ENCODE measurements at places on chromosomes 16 and 17.

DNA sequence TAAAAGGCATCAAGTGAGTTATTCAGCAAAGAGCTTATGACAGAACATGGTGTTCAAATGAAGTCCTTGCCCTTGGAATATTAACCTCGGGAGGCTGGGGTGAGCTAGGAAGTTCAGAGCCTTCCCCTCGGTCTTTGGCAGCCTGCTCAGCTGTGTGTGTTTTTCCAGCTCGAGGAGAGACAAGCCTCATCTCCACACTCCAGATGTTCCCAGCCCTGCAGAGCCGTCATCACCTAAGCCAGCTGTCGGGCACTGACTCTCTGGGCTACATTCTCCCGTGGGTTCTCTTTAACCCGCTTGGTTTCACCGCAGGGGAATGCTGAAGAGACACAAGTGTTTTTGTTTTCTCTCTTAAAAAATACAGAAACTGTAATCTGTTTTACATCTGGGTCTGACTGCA lies 47.1 kb downstream of the IRX3 start:
- DNase-seq = no peak

DNA sequence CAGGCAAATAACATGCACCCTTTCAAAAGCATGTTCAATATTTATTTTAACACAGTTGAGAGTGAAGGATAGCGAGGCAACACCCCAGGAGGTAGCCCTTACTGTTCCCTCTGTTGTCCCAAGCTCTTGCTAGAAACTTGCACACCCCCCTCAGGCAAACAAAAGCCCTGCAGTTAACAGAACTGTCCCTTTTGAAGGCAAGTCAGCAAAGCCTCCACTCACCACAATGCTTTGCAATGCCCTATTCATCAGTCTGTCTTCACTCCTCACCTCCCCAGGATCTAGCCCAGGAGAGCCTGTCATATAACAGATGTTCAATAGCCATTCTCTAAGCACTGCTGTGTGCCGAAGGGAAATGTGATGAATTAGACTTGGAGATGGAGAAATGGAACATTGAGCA lies 3.5 kb upstream of the CNEP1R1 start:
- DNase-seq = no peak

DNA sequence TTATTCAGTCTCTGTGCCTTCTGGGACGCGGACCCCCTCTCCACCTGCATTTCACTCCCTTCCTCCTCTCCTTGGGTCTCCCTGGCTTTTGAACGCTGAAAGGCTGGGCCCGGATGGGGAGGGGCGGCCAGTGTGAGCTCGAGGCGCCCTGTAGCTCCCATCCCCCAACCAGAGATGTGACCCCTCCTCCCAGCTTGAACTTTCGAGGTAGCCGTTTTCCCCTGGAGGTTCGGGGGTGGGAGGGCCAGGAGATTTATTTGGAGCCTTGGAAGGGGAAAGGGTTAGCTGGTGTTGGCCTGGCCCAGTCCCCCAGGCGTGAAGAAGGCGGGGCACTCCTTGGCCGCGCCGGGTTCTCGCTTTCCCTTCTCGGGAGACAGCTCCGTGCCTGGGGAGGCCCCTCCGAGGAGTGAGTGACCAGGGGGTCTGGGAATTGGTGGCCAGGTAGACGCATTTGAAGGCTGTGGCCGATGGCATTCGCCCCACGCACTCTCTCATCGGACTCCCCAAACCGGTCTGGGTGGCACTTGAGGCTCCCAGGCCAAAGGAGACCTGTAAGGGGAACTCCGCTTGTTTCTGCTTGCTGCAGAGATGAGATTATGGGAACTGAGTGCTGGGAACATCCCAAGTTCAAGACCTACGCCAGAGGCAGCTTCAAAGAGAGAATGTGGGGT lies 942 bp downstream of the LDAF1 start:
- DNase-seq = no peak

DNA sequence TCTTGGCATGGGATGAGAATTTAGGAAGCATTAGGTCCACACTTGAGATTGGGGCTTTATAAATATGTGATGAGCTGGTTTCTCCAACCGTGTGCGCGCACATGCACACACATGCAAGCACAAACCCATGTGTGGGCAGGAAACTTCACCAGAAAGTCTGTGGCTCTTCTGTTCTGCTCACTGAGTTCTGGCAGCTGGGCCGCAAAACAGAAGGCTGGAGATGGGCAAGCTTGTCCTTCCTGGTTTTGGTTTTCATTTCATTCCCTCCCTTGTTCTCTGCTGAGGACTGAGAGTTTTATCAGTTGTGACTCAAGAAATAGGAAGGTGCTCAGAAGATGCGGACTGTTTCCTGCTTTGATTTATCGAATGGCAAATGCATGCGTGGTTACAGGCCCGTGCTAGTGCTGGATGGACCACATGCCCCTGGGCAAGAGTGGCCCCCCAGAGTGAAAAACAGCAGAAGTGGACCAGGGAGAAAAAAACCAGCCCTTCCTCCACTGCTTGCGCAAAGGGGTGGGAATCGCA lies 14.1 kb downstream of the MAP3K14 start:
- no peak for DNase-seq

GRCh38 chr16:84643674-84644073 lies 4.6 kb upstream of the KLHL36 start:
- DNase-seq = no peak

GRCh38 chr17:68290268-68290954 lies 516 bp downstream of the SLC16A6 start:
- peak; percentile 18 for DNase-seq

DNA sequence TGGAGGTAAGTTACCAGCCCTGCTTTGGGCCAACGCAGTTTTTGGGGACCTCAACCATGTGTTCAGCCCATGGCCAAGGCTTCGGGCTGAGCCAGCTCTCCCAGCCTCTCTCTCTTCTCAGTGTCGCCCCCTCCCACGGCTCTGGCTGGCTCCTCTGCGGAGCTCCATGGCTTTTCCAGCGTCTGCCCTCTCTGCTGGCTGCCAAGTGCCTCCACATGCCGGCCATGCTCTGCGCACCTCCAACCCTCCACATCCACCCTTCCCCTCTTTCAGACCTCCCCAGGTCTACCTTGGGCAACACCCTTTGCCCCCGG lies 23.2 kb downstream of the COTL1 start:
- DNase-seq = no peak

DNA sequence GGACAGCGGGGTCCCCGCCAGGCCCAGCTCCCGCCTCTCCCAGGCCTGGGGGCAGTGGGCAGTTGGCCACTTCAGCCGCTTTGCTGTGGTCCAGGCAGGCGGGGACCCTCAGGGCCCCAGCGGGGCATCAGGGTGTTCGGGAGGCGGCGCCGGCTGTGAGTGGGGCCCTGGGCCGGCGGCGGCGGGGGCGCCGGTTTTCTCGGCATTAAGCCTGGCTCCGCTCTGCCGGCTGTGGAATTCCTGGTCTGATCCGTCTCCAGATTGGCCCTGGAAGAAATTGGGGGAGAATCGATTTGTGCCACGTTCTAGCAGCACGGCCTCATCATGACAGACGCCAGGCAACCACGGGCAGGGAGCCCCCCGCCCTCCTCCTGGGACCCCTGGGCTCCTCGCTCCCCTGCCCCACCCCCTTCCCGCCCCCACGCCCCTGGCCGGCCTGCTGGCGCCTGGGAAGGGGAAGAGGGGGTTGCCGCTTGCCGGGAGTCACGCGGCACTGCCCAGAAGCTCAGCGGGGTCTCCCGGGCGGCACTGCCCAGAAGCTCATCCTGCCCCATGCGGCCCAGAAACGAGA lies 28.6 kb upstream of the SSTR5 start:
- no peak for DNase-seq

DNA sequence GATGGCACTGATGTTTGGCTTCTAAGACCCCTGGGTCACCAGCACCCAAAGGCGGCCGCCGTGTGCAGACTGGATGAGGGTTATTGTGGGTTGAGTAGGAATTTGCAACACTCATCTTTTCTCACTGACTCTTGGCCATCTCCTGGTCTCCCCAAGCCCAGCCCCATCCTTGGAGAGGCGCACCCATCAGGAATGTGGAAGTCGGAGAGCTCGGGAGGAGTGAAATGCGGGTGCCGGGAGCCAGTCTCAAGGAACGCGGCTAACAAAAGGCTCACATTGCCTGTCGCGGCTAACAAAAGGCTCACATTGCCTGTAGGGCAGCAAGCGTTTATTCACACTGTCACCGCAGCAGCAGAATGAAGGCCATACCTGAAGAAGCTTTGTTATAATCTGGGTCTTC lies 248.6 kb downstream of the FOXL1 start:
- no peak for DNase-seq

GRCh38 chr17:15038656-15039055 lies 226.5 kb downstream of the PMP22 start:
- no peak for DNase-seq

- no peak for DNase-seq
Measured at GRCh38 chr17:43935926-43936261, 6.4 kb downstream of the PPY start.

DNA sequence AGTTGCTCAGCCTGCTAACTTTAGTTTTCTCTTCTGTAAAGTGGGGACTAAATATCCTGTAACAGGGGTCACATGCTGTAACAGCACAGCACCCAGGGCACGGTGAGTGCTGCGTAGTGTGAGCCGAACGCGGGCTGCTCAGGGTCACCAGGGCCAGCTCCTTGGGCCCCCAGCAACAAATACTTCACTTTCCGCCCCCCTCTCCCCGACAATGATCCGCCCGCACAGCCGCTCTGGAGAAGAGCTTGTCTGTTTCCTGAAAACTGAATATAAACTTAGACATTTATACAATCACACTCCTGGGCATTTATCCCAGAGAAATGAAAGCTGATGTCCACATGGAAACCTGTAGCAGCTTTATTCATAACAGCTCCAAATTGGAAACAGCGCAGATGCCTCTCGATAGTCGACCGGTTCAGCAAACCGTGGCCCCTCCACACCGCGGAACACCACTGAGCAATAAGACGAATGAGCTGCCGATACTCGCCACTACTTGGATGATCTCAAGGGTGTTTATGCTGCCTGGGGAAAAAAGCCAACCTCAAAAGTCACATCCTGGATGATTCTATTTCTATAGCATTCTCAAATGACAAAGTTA lies 267.2 kb downstream of the PARN start:
- no peak for DNase-seq

DNA sequence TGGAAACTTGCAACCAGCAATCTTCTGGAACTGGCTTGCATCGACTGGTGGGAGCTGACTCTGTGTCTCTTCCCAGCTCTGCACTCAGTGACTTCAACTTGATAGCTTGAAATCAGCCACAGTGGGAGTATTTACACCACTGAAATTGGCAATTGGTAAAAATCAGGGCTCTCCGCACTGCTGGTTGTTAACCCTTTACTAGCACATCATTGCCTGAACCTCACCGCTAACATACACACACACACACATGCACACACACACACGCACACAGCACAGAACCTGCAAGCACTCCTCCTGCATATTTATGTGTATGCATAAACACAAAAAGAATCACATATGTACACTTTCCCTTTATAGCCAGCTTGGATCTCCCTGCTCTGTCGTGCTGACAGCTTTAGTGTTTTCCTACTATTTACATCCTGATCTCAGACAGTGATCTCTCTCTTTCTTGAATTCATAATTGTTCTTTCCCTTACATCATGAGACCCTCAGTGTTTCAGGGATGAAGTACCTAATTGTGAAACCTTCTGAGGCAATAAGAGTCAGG lies 7.9 kb upstream of the TMIGD1 start:
- no peak for DNase-seq

DNA sequence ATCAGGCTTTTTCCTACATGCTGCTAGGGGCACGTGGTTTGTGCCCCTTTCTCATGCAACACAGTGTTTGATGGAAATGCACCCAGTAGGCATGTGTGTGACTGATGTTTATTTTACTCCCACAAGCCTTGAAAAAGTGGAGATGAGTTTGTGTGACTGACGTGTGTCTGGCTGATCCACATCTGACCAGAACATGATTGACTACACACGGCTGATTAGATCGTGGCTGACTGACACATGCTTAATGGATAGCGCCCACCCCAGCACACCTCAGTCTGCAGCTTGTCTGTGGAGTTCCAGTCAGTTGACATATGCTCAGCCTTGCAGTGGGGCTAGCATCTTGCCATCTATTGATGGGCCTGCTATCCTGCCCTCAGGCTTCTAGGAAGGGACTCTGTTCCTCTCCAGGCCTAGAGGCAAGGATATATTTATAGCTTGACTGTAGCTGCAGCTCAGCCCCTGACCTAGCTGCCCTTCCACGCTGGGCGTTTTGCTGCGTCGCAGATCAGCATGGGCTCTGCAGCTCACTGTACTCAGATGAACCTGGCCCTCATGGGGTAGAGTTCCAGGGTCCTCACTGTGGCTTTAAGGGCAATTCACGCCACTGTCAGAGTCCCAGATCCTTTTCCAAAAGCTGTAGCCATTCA lies 112.3 kb downstream of the HS3ST2 start:
- no peak for DNase-seq
